Sigmoid colon (tissue), 7 donors: ENCODE measurements at places on chromosomes 16 and 17. TPM values are rescaled to one million over a fixed set of nuclear protein-coding genes. Genes with fewer than 3 reads are reported as not detected.

Gene HSD11B2
- 1.4 TPM for total RNA-seq

Gene C1QTNF8
- not detected for total RNA-seq

Gene DNAJA3
- 47.4 TPM for total RNA-seq

Gene QPRT
- total RNA-seq: 10.4 TPM

Gene MGAT5B
- total RNA-seq: 0.83 TPM

Gene SYNGR3
- total RNA-seq: 5.5 TPM

Gene IL21R
- 0.27 TPM for total RNA-seq

Gene CDIPT
- 110 TPM for total RNA-seq

Gene USP43
- total RNA-seq: under 0.01 TPM

Gene CES3
- total RNA-seq: not detected

Gene TM4SF5
- not detected for total RNA-seq

Gene DNAAF8
- total RNA-seq: 0.14 TPM

Gene ABCC3
- 2.6 TPM for total RNA-seq

Gene STAT5A
- 90.6 TPM for total RNA-seq

Gene HYDIN
- 4.3 TPM for total RNA-seq

Gene KRTAP9-9
- total RNA-seq: not detected

Gene HS3ST3B1
- total RNA-seq: 1.1 TPM

Gene NRN1L
- total RNA-seq: not detected

Gene KRTAP2-1
- total RNA-seq: not detected

Gene CNGB1
- 13.0 TPM for total RNA-seq

Gene TIGD7
- total RNA-seq: 3.5 TPM

Gene MT1E
- 96.9 TPM for total RNA-seq

Gene CCL8
- total RNA-seq: 1.6 TPM

Gene KCTD19
- total RNA-seq: not detected

Gene MNT
- total RNA-seq: 7.7 TPM

Gene SGCA
- total RNA-seq: 27.3 TPM

Gene TEDC2
- total RNA-seq: not detected

Gene USP6
- total RNA-seq: 2.5 TPM

Gene TELO2
- 12.5 TPM for total RNA-seq

Gene CMTM2
- total RNA-seq: not detected

Gene CIITA
- total RNA-seq: 13.3 TPM

Gene CD300LB
- not detected for total RNA-seq

Gene RNF112
- 3.8 TPM for total RNA-seq

Gene LPO
- total RNA-seq: not detected

Gene CPNE7
- 0.71 TPM for total RNA-seq

Gene HAGHL
- total RNA-seq: 4.6 TPM

Gene KRT31
- not detected for total RNA-seq

Gene ACAP1
- 1.1 TPM for total RNA-seq

Gene SMTNL2
- total RNA-seq: 1.4 TPM

Gene KRT24
- 0.36 TPM for total RNA-seq

Gene TP53
- 14.6 TPM for total RNA-seq

Gene RGS11
- 6.4 TPM for total RNA-seq

Gene KIAA0753
- 14.8 TPM for total RNA-seq

Gene CHRNE
- total RNA-seq: 0.55 TPM

Gene ANKRD40CL
- total RNA-seq: not detected

Gene MPO
- total RNA-seq: 0.36 TPM

Gene SCARF1
- total RNA-seq: 5.4 TPM

Gene NACA2
- total RNA-seq: not detected

Gene RNF222
- total RNA-seq: not detected

Gene CCL4L2
- total RNA-seq: not detected

Gene CHD9
- total RNA-seq: 55.5 TPM

Gene LRRC46
- not detected for total RNA-seq

Gene AOC2
- total RNA-seq: 1.5 TPM

Gene TRIM47
- total RNA-seq: 27.8 TPM

Gene MFSD6L
- total RNA-seq: not detected

Gene PPL
- total RNA-seq: 38.8 TPM

Gene GRAPL
- total RNA-seq: 0.54 TPM
